Posterior vena cava (tissue), 2 donors: ENCODE measurements at places on chromosomes 11 and 22.

DNA sequence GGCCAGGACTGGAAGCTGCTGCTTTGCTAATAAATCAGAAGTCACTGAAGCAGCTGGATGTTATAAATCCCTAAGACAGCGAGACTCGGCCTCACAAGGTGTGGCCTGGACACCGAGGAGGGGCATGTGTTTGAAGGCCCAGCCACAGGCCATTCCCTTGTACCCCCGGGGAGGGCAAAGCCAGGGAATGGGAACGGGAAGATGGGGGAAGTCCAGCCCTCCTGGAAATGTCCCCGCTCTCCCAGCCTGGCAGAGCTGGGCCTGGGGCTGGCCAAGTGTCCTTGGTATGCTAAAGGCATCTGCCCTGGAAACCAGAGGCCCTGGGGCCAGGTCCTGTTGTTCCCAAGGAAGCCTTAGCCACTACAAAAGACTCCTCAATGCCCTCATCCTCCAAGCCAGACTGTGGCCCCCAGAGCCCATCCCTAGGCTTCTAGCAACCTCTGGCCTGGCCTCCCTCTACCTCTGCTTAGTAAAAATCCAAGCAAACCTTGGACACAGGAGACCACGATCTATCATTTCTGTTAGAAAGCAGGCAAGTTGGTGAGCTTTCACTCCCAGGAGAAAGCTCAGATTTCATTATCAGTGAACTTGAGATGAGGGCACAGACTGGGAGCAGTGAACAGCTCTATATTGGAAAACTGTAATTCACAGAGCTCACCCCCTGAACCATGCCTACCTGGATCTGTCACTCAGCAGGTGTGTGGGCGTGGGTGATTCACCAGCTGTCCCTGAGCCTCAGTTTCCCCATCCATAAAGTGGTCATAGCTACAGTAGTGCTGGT lies 11.0 kb downstream of the CHST1 start:
- peak; percentile 72 for DNase-seq

DNA sequence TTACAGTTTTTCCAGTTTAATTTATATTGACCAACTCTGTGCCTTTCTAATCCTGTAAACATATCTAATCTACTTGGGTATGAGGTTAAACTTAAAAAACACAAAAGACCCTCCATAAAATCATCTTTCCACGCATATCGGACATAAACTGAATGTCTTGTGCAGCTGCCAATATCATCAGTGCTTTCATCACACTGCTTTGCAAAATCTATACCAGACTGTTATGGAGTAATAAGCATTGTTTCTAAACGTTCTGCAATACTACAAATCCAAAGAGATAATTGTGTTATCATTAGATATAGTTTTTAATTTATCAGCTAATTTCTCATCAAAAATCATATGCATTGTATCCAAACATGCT lies 36.1 kb upstream of the AMPD3 start:
- DNase-seq = no peak

DNA sequence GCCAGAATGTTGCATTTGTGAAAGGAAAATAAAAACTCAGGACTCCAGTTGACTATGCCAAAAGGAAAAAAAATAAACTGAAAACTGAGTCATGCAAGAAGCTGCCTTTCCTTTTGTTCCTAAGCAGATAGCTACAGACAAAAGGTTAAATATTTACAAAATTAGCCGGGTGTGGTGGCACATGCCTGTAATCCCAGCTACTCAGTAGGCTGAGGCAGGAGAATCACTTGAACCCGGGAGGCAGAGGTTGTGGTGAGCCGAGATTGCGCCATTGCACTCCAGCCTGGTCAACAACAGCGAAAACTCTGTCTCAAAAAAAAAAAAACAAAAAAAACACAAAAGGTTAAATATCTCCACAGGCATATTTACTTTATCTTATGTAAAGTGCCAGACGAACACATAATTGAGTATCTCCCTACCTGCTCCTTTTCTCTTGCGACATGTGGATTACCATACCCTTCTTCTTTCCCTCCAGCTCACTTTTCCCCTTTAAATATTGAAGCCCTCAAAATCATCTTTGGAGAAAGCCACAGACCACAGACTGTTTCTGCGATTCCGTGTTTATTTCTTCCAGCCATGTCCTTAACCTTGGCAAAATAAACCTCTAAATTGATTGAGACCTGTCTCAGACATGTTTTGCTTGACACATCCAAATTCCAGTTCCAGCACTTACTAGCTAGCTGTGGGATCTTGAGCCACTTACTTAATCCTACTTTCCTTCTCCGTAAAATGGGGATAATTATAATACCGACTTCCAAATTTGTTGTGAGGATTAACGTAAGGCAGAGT lies 2.3 kb upstream of the SMPD1 start:
- DNase-seq = no peak

DNA sequence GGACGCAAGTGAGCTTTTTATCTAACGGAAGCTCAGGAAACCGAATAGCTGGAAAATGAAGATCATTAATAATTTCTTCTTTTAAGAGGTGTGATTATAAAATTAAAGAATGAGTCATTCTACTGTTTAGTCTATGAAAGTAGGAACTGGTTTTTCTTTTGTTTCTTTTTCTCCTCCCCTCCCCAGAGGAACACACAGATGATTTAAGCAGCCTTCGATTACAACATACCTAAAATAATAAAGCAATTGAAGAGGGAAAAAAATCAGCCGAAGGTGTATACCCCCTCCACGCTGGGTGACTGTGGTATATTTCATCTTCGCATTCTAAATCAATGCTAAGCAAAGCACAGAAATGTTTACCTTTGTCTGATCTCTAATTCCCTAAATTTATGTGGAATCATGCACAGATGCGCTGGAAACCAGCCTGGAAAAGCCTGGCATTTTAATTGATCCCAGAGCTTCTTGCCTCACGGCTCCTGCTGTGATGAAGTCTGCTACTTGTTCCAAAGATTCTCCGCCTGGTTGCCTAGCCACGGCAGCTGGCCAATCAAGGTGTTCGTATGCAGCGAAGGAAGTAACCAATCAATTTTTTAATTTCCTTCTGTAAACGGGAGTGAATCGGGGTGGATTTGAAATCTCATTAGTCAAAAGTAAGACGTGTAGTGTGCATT lies 133.9 kb downstream of the FANCF start:
- DNase-seq = peak; percentile 67
